Keratinocyte (primary cell): ENCODE measurements at places on chromosomes 16 and 17.
A peak's percentile ranks its signal among the peaks of the same experiment; 100 is the strongest.

- DNase-seq, result no peak
Measured at GRCh38 chr17:61614219-61614618, 23.2 kb upstream of the NACA2 start.

GRCh38 chr17:31738488-31738887 is 120.6 kb downstream of the COPRS start:
- DNase-seq, result no peak

DNA sequence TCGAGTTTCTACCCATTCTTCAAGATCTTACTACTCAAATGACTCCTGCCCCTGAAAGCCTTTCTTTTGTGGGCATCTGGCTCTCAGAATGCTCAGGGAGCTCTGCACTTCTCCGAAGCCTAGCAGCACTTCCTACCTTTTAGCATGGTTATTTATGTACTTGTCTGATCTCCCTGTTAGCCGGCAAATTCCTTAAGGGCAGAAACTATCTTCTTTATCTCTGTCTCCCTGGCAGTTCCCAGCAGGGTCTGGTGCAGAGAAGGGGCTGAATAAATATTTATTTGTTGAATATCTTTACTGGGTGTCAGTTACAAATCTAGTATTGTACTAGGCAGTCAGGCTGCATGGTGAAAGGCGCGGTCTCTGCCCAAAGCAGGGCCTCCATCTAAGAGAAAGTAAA is 30.7 kb downstream of the TMEM132E start:
- no peak for DNase-seq

DNA sequence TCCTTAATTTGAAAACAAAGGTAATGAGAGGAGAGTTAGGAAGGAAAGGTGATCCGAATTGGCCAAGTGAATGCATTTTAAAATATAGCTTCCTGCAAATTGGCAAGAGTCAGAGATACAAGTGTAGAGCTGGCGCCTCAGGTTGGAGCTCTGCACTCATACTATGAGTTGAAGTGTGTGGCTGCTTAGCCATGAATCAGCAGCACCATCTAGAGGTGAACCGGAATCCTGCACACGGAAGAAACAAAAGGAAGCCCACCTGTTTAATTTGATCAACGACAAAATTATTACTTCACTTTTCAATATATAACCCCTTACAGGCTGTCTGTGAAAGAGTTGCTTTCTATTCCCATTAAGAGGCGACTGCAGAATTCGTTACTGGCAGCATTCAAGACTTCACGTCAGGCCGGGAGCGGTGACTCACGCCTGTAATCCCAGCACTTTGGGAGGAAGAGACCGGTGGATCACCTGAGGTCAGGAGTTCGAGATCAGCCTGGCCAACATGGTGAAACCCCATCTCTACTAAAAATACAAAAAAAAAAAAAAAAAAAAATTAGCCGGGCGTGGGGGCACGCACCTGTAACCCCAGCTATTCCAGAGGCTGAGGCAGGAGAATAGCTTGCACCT is 1253.7 kb upstream of the CDH8 start:
- no peak for DNase-seq

GRCh38 chr17:16519021-16519420 is 27.0 kb upstream of the LRRC75A start:
- DNase-seq, result no peak

DNA sequence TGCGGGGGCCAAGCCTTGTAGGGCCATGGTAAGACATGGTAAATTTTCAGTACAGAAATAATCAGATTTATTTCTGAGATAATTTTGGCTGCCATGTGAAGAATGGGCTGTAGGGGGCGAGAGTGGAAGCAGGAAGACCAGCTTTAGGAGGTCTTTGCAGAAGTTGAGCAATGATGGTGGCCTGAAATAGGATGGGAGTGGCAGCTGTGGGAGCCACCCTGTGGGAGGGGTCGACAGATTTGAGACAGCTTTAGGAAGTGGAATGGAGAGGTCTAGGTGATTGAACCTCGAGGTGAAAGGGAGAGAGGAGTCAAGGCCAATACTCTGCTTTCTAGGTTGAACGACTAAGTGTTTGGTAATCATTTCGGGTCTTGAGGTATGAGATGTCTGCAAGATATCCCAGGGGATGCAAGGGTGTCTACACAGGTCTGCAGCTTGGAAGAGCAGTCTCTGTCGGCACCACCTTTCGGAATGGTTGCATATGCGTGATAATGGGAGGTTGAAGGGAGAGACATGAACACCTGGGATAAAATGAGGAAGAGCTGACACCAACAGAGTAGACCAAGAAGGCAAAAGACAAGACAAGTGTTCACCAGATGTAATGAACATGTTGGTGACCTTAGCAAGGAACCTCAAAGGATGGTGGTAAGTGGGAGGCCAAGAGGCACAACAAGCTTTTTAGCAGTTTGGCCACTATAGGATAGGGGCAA is 4.2 kb upstream of the ATXN7L3 start:
- no peak for DNase-seq

- DNase-seq, result no peak
Measured at GRCh38 chr16:75745242-75745641, 19.0 kb upstream of the CPHXL start.

GRCh38 chr17:64216338-64217248 is 46.5 kb downstream of the TEX2 start:
- no peak for DNase-seq

DNA sequence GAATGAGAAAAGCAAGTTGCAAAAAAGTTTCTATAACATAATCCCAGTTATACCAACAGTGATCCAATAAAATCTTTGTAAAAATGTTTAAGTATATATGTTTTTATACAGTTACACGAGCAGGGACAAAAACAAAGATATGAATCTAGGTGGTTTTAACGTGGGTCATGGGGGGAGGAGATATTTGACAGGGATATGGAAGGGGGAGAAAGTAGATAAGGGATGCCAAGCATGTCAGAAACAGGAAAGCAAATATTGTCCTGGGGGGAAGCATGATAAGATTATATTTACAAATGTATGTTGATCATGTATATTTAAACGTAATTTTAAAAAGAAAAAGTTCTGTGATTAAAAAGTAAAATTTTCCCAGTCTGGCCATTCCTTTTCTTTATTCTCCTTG is 43.1 kb downstream of the TNRC6C start:
- DNase-seq, result no peak

GRCh38 chr17:59842901-59843652 is 49.7 kb downstream of the TUBD1 start:
- peak; percentile 94 for DNase-seq

GRCh38 chr16:80689487-80689886 is 114.9 kb downstream of the CDYL2 start:
- no peak for DNase-seq

DNA sequence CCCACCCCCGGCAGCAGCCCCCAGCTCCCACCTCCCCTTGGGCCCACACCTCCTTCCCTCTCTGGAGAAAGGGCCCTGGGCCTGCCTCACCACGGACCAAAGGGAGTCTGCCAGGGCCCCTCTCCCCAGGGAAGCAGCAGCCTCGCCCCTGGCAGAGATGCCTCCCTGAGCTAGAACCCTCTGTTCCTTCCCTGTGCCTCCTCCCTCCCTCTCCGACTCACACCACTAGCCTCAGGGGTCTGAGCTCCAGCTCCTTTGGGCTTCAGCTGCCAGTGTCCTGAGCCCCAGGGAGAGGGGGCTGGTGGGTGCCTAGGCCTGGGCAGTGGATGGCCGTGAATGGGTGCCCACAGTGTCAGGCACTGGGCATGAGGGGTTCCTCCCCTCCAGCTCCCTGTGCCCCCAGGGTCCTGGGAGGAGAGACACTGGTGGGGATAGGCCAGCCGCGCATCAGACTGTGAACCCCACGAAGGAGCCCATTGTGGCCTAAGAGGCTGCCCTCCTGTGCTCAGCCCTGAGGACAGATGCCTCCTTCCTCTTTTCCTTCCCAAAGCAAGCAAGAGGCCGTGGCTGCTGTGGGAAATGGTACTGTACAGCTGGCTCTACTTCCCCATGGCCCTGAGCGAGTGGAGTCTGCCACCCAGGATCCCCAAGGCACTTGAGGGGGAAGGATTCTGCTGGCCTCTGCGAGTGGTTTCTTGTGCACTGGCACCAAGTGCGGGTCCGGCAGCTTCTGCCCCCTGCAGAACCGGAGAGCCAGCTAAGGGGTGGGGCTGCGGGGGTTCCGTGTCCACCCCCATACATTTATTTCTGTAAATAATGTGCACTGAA is 20.7 kb downstream of the MMP15 start:
- DNase-seq, result no peak

- DNase-seq, result no peak
Measured at GRCh38 chr16:47037396-47037745, 63.9 kb upstream of the DNAJA2 start.

DNA sequence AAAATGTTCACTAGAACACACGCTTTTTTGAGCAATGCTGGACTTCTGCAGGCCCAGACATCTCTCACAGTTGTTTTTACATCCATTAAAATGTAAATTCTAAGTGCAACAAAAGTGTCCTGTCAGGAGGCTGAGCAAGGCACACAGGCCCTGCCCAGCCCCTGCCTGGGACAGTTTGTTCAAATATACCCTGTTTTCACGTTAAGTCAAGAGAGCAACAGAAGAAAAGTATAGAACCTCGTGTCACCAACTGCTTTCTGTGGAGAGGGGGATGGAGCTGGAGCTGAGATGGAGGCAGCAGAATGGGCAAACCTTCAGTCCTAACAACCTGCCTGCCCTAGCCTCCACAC is 4.3 kb upstream of the HOXB2 start:
- no peak for DNase-seq

GRCh38 chr16:67647111-67647651 is 2.2 kb downstream of the CARMIL2 start:
- no peak for DNase-seq

- DNase-seq, result no peak
Measured at GRCh38 chr17:77880711-77881450, 77.6 kb upstream of the TNRC6C start.

DNA sequence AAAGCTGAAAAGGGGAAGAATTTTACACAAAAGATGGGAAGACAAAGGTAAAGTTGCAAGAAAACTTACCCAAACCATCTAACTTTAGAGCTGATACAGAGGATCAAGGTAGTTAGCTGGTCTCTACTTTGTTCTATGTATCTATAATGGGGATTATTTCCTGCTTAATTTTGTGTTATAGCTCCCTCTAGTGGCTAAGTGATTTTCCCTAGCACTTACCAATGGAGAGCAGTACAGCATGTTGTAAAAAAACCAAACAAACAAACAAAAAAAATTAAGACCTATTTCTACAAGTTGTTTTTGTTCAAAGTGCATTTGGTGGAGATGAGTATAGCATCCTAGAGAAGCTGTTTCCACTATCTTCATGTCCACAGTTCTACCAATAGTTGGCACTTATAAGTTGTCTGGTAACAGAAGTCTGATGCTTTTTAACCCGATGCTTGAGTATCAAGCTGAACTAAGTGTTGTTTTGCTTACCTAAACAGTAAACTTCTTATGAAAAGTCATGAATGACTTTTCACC is 7.5 kb downstream of the SRSF1 start:
- DNase-seq, result no peak

DNA sequence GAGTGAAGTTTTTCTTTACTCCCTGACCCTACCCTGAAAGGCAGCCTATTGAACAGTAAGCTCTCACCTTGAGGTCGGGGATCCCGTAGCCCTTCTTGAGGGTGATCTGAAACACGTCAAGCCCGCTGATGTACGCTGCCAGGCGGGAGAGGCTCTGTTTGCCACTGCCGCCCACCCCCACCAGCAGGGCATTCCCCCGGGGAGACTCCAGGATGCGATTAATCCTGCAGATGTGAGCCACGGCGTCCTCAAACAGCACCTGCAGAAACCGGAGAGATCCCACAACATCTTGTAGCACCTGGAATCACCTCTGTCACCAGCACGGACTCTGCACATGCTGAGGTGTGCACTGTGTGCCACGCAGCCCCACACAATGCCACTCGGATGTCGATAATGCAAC is 96.8 kb downstream of the PGS1 start:
- no peak for DNase-seq

DNA sequence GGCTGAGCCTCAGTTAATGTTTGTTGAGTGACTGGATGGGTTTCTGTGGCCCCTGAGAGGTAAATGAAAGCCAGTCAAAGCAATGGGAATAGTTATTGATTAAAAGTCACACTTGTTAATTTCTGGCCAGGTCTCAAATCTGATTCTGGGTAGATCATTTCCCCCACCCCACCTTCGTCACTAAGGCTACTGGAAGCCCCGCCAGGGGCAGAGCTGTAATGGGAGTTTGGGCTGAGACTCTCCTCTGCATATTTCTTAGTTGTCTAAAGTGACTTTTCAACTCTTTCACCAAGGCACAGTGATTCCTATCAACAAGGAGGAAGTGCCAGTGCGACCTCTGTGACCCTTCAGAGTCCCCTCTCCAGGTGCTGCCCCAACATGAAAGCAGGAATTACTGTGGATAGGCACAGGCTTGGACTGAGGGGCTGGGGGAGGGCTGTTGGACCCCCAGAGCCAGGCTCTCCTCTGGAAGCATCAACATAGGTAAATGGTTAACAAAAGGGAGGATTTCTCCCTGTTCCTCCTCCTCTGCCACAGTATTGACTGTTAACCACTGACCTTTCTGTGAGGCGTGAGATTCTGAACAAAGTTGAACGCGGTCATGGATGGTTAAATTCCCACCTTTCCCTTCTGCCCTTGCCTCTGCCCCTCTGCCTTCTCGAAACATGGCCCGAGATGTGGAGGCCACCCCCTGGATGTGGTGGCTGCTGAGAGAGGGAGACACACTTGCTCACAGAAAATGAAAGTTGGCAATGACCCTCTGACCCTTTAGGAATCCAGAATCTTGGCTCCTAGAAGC is 20.8 kb upstream of the TBX2 start:
- no peak for DNase-seq

DNA sequence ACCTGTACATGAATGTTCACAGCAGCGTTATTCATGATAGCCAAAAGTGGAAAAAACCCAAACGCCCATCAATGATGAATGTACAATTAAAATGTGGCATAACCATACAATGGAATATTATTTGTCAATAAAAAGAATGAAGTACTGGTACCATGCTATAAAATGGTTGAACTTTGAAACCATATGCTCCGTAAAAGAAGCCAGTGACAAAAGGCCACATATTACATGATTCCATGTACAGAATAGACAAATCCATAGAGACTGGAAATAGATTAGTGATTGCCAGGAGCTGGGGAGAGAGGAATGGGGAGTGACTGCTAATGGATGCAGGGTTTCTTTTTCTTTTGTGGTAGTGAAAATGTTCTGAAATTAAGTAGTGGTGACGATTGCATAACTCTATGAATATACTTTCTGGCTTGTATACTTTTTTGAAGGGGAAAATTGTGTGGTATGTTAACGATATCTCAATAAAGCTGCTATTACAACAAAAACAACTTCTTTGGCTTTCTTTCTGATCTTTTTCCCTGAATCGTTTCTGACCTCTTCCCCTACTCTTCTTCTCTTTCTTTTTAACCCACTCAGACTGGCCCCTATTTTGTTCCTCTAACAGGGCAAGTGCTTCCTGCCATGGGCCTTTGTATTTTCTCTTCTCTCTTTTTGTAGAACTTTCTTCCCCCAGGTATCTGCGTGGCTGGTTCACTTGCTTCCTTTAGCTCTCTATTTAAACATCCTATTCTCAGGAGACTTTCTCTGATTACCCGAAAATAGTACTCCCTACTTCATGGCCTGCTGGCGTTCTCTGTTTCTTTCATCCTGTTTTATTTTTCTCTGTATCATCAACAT is 67.9 kb downstream of the FTO start:
- DNase-seq, result no peak
